Neural crest cell (in vitro differentiated cells): ENCODE measurements at places on chromosomes 7 and 10.

GRCh38 chr7:113875224-113875623 is 43.6 kb downstream of the PPP1R3A start:
- no peak for DNase-seq

DNA sequence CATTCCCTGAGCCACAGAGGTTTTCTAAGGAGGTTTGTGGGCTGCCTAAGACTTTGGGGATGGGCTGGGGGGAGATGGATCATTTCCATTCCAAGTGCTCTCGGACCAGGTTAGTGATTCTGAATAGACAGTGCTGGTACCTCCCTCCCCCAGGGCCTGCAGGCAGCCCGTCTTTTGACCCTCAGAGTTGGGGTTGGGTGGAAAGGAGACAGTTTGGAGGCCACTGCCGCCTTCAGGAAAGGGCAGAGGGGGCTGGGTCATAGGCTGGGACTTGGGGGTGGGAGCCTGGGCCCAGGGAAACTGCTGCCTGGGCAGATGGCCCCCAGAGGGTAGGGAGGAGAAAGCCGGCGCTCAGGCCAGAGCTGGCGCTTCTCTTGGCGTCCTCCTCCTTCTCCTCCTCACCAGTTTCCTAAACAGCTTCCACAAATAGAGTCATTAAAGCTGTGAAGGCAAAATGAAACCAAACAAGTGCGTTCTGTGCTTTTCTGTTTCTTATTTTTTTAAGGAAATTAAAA is 4.4 kb downstream of the UNC5B start:
- DNase-seq: no peak

DNA sequence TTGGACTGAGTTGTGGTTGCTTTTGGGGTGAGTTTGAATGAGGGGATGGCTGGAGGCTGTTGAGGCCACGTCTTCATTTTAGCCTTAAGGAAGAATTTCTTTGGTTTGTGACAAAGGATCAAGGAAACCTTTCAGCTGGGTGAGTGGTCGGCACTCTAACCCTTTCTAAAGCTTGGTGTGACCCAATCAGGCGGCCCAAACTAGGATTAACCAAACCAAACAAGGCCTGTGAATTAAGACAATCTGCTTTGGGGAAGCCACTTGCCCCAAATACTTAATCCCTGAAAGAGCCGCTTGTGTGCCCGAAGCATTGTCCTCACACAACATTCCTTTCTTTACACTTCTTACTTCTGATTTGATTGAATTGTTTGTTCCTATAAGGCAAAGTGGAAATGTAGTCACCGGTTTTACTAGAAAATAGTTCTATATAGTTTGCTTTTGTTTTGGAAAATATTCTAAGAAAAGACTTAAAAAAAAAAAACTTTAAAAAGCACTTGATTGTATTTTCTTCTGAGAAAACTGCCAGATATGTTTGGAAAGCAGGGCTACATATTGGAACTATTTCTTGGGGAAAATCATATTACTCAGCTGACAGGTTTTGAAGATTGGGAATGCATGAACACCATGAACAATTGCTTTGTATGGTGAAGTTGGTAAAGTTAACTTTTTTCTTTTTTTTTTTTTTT is 272.4 kb upstream of the BMPER start:
- DNase-seq: no peak

DNA sequence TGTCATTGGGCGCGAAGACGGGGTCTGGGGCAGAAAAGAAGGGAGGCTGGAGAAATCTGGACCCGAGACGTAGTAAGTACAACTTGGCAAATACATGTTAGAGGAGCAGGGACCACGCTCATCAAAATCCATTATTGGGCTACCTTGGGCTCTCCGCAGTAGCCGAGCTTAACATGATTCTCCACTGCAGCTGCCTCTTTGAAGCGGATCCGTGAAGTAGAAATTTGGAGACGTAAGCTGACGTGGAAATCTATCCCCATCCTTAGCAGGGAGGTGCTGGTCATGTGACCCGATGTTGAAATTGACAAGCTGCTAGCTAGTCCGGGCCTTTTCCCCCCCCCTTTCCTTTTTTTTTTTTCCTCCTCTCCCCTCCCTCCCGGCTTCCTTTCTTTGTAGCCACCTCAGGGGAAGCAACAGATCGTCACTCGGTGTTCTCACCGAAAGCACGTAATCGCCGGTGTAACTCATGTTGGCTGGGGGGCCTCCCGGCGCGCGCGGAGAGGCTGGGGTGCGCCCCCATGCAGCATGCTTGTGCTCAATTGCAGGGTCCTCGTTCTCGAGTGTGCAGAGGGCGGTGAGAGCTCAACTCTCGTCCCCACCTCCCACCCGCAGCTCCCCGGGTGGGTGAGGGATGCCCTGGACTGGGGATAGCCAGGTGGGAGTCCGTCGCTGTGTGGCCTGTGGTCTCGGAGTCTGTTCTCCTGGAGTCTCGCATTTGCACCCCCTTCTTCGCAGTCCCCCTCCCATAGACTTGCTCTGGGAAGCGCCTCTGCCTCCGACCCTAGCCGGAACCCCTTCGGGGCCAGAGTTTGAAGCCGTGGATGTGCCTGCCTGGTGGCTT is at the start of gene HOXA11:
TSS of gene HOXA11 (minus strand) at position 220 of the 841 bp plus-strand sequence. CDS start at position 132, 88 bp downstream.
- DNase-seq: no peak
